ENCODE measurements at places on chromosomes 1 and 21.

GRCh38 chr1:12088607-12089006 is 25.5 kb downstream of the TNFRSF8 start:
- no peak for DNase-seq

DNA sequence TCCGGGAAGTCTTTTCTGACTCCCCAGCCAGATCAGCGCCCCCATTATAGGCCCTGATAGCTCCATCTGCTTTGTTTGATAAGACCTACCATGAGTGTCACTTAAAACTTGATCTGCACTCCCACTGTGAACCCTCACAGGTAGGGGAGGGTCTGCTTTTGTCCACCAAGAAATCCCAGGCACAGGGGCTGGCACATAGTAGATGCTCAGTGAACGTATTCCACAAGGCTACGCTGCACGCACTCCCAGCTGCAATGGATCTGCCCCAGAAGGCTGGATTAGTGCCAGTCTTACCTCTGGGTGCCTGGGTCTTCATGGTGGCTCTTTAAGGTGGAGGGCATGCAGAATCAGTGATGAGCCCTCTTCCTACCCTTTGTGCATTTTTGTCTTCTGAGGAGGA is 447.1 kb downstream of the PTPRU start:
- no peak for DNase-seq

GRCh38 chr21:41673071-41673470 is 93.8 kb downstream of the RIPK4 start:
- DNase-seq = no peak

DNA sequence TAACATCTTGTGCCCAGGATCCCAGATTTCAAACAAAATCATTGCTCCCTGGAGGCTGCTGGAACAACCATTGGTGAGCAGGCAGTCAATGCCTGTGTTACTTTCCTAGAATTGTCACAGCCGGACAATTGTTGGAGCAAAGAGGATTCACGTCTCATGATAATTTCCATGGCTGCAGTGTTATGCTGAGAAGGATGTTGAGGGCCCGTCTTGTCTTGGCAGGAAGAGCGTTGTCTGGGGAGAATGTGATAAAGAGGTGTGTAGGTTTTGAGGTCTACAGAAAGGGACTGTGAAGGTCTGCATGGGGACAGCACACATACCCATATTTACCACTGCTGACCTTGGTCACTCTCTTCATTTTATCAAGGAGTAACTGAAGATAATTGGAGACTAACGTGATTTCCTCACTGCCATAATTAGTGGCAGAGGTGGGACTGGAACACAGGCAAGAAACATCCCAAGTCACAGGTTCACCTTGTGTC is 6.3 kb downstream of the MECR start:
- no peak for DNase-seq

- DNase-seq = no peak
Measured at GRCh38 chr1:99590578-99591209, 55.2 kb upstream of the PALMD start.

GRCh38 chr1:226661965-226662364 is 77.1 kb downstream of the ITPKB start:
- DNase-seq = no peak

- DNase-seq = no peak
Measured at GRCh38 chr1:111605576-111605975, 14.0 kb upstream of the RAP1A start.

- DNase-seq = no peak
Measured at GRCh38 chr1:150109586-150109985, 40.1 kb upstream of the PLEKHO1 start.

DNA sequence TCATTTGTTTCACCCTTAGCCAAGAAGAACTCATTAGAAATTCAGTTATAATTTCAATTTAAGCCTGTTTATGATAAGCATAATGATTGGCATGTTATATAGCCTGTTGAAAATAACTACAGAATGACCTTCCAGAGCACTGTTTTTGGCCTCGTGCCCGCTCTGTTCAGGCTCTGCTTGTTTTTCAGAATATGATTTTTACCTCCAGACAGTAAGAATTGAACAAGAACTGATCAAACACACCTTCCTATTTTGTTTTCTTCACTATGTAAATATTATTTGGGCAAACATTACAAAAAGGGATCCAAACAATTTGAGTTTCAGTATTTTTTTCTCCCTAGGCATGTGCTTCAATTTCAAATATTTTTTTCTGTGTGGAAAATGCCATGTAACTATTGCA is 48.1 kb upstream of the ANGPTL1 start:
- no peak for DNase-seq

Measured in T-helper 22 cell (primary cell).